Ascending aorta (tissue), 2 donors: ENCODE measurements at places on chromosomes 16 and 17. TPM values are rescaled to one million over a fixed set of nuclear protein-coding genes. Genes with fewer than 3 reads are reported as not detected.

The MMP15 gene
- total RNA-seq = 14.9 TPM

GRCh38 chr17:69170377-69170776 lies 28.7 kb upstream of the ABCA6 start:
- no peak overlapping the region for H3K4me3 ChIP-seq
- no peaks in the 10 kb centered on the region for H3K36me3 ChIP-seq
- no peaks in the 10 kb centered on the region for H3K27me3 ChIP-seq
- no peak overlapping the region for H3K27ac ChIP-seq
- no peaks in the 10 kb centered on the region for H3K4me1 ChIP-seq
- DNase-seq = no peak

DNA sequence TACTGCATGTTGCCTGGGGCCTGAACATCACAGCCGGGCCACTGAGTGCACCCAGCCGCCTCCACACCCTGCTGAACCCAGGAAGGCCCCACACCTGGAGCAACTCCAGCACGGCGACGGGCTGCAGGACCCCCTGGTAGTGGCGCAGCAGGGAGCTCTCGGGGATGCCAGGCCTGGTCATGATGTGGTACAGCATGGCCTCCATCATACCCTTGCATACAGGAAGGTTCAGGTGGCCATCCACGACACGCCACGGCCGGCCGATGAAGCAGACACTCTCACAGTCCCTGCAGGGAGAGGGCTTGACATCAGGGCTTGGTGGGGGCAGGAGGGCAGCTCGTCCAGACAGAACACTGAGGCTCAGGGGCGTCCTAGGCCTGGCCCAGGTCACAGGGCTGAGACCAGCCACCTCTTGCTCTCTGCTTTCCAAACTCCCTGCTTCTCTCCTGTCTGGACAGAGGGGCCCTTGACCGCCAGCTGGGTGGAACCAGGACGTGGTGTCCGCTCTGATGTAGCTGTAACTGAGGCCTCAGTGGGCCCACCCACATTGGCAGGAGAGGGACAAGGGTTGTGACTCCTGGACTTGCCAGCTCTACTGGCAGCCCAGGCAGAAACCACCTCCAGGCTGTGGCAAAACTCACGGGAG lies 60.3 kb downstream of the IL21R start:
- no peak for DNase-seq
- H3K27me3 ChIP-seq = no peaks in the 10 kb centered on the region
- H3K4me1 ChIP-seq = no peaks in the 10 kb centered on the region
- no peak overlapping the region for H3K4me3 ChIP-seq

DNA sequence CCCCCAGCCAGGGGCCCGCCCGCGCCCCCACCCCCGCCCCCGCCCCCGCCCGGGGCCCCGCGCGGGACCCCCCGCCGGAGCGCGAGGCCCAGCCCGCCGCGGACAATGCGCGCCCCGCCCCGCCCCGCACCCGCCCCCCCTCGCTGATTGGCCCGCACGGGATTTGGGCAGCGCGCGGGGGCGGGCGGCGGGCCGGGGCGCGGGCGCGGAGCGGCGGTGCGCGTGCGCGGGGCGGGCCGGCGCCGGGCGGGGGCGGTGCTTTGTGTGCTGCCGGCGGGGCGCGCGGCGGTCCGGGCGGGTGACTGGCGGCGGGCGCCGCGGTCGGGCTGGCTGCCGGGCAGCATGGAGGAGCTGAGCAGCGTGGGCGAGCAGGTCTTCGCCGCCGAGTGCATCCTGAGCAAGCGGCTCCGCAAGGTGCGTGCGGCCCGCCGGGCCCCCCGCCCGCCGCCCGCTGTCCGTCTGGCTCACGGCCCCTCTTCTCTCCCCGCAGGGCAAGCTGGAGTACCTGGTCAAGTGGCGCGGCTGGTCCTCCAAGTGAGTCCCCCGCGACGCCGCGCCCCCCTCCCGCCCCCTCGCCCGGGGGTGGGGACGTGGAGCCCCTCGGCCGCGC lies at the start of gene CBX2:
TSS of gene CBX2 (plus strand) at position 255 of the 610 bp plus-strand sequence. CDS start at position 343, 88 bp downstream.
- peaks cover 7% of the 10 kb centered on the region for H3K4me1 ChIP-seq
- peaks cover 17% of the 10 kb centered on the region for H3K27me3 ChIP-seq
- H3K27ac ChIP-seq = no peak within 1 kb of the TSS
- no peak for DNase-seq

DNA sequence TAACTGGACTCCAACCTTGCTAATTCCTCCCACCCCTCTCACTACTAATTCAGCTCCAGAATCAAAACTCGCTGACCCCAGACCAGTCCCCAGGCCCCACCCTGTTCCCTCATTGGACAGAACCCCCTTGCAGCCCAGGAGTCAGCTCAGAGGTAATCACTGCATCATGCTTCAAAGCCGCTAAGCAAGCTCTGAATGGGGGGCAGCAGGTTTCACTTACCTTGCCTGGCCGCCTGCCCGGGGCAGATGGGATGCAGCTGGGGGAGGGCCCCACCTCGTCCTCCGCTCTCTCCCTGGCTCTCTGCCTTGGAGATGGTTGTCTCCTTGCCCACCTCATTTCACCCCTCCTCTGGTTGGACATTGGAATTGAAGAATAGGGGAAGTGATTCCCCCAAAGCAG lies 4.8 kb upstream of the NGFR start:
- no peak overlapping the region for H3K27ac ChIP-seq
- H3K4me1 ChIP-seq = no peaks in the 10 kb centered on the region
- DNase-seq = no peak
- H3K36me3 ChIP-seq = no peaks in the 10 kb centered on the region

DNA sequence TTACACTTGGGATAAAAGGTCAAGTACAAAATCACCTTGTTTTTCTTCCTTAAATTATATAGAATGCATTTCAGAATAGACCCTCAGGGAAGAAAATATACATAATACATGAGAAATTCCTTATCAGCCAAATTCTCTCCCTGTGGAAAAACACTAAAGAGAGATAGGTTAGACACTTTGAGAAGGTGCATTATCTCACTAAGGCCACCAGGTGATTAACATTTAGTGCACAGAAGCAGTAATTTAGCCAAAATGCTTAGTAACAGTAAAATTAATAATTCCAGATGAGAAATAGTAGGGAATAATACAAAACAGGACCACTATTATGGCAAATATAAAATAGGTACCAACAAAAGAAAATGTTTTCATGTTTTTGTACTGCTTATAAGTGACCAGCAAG lies 185.3 kb upstream of the C17orf78 start:
- H3K27ac ChIP-seq = no peak overlapping the region
- DNase-seq = no peak
- no peak overlapping the region for H3K4me3 ChIP-seq
- no peaks in the 10 kb centered on the region for H3K4me1 ChIP-seq
- H3K27me3 ChIP-seq = no peaks in the 10 kb centered on the region

The TMEM101 gene
- 11.0 TPM for total RNA-seq

- no peaks in the 10 kb centered on the region for H3K27me3 ChIP-seq
- no peaks in the 10 kb centered on the region for H3K36me3 ChIP-seq
- no peak overlapping the region for H3K27ac ChIP-seq
These were observed 17.7 kb upstream of the SMURF2 start for GRCh38 chr17:64679710-64680216.

GRCh38 chr16:87845807-87846619 lies 23.3 kb downstream of the SLC7A5 start:
- no peak overlapping the region for H3K27ac ChIP-seq
- H3K36me3 ChIP-seq = no peaks in the 10 kb centered on the region
- DNase-seq = no peak
- H3K4me3 ChIP-seq = no peak overlapping the region
- H3K27me3 ChIP-seq = no peaks in the 10 kb centered on the region

DNA sequence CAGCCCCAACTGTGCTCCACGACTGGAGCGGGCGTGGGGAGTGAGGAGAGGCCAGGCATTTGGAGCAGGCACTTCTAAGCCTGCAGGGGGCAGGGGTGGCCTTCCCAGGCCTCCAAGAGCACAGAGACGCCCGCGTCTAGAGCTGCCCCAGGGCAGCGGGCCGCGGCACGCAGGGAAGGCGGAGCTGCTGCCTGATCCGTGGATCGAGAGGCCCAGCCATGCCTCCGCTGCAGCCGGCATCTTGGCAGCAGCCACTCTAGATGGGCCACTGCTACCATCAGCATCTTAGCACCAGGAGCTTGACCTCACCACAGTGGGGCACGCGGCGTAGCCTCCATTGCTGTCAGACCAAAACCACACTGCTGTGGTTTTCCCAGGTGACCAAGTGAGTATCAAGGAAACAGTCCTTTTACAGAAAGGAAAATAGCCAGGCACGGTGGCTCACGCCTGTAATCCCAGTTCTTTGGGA lies 20.4 kb upstream of the WDR45B start:
- peaks cover 3% of the 10 kb centered on the region for H3K4me1 ChIP-seq
- no peak for DNase-seq
- H3K27me3 ChIP-seq = no peaks in the 10 kb centered on the region
- peaks cover 7% of the 10 kb centered on the region for H3K36me3 ChIP-seq

DNA sequence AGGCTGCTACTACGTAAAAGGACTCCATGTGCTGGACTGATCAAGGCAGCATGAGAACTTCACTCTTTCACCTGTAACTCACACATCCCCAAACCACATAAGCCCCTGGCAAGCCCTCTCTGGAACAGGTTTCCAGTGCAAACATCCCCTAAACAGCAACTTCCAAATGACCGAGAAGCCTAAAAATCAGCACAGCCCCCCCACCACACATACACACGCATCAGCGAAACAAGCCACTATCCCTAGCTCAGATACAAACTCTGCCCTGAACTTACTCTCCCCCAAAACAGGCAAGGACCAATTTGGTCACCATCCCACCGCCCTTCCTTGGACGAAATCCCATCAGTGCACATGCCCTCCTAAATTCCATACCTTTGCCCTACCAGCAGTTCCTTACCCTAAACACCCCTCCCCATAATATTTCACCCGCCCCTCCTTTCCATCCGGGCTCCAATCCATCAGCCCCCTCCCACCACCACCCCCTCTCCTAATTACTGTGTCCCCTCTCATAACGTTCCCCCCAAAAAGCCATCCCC lies 735 bp downstream of the LSM12 start:
- peak overlapping the region; percentile 73 for H3K4me3 ChIP-seq
- peaks cover 22% of the 10 kb centered on the region for H3K4me1 ChIP-seq
- H3K27me3 ChIP-seq = no peaks in the 10 kb centered on the region
- no peak for DNase-seq
- H3K36me3 ChIP-seq = no peaks in the 10 kb centered on the region

The FOXL1 gene
- 35.7 TPM for total RNA-seq

- no peaks in the 10 kb centered on the region for H3K27me3 ChIP-seq
- peaks cover 65% of the 10 kb centered on the region for H3K4me1 ChIP-seq
- no peaks in the 10 kb centered on the region for H3K36me3 ChIP-seq
- peak; percentile 80 for DNase-seq
- H3K27ac ChIP-seq = peak overlapping the region; percentile 97
- no peak overlapping the region for H3K4me3 ChIP-seq
These were observed 30.4 kb downstream of the ABCC1 start for GRCh38 chr16:15979801-15980200.

The RHBDL1 gene
- total RNA-seq = 1.1 TPM

DNA sequence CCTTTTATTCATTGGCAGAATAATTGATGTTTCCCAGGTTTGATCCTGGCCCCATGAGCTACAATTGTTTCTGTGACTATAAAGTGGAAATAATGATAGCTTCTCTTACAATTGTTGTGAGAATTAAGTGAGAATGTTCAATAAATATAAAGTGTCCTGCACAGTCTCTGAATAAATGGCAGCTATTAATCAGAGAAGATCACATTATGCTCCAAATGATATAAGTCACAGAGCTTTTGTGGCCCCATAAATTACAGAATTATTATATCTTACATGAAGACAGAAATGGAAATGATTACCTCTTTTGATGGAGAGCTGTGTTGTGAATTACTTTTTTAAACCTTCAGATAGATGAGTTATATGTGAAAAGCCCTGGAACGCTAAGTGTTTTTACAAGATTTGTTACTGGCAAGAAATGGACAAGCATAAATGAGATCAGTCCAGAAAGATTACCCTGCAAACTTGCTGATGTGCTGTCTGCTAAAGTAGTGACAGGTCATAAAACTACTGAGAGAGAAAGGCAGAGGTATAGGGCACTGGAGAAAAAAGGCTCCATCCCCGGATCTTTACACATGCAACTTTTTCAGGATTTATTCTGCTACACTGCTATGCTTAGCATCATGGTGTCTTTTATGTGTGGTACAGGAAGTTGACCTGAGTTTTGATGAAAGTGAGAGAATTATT lies 750.9 kb upstream of the GOT2 start:
- no peak overlapping the region for H3K4me3 ChIP-seq
- DNase-seq = no peak
- H3K4me1 ChIP-seq = no peaks in the 10 kb centered on the region
- H3K27me3 ChIP-seq = no peaks in the 10 kb centered on the region

The SLC5A11 gene
- total RNA-seq = not detected

DNA sequence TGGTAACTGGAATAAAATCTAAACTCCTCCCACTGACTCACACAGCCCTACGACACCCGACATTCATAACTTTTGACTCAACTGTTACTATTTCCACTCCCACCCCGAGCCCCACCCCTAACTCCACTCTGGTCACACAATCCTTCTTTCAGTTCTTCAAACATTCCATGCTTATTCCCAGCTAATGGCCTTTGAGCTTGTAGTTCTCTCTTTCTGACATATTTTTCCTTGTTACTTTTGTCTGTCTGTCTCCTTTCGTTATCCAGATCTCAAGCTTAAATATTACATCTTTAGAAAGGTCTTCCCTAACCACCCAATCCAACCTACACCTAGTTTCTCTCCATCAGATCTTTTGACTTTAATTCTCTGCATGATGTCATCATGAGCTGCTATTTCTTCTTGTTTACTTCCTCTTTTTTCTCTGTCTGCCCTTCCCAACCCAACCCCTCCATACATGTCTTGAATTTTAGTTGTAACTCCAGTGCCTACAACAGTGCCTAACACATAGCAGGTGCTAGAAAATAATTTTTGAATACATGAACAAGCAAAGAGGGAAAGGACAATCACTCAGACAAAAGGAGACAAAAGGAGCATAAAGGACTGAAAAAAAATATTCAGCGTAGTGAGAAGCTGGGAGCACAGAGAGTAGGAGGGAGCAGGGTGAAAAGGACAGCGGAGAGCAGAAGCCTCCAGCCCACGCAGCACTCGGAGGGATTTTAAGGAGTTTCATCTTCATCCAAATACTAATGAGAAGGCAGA lies 65.2 kb upstream of the SMIM36 start:
- no peak overlapping the region for H3K4me3 ChIP-seq
- peak overlapping the region; percentile 64 for H3K27ac ChIP-seq
- no peaks in the 10 kb centered on the region for H3K4me1 ChIP-seq
- DNase-seq = no peak

DNA sequence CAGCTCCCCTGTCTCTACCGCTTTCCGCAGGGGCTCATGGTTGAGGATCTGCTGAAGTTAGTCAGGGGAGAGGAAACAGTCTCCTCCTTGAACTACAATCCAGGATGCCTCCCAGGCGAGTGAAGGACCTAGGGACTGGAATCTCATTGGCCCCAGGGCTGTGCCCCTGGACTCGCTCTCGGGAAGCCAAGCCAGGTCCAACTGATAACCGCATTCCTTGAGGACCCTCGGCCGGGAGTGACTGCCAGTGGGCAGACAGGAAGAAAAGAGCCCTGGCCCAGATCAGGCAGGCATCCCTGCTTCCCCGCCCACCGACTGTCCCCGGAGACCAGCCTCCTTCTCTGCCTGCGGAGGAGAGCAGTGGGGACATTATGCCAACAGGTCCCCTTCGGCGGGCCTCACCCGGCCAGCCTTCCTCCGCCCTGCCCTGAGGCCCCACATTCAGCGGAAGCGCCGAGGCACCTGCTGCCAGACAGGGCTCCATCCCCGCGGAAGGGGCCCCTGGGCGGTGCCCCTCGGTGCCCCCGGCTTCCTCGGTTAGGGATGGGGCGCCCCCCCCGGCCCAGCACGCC lies 776 bp downstream of the LRRC75A start:
- peak overlapping the region; percentile 64 for H3K4me3 ChIP-seq
- DNase-seq = no peak
- H3K27ac ChIP-seq = no peak overlapping the region
- H3K27me3 ChIP-seq = no peaks in the 10 kb centered on the region

GRCh38 chr16:21167360-21167759 lies 8.9 kb downstream of the LDAF1 start:
- peaks cover 36% of the 10 kb centered on the region for H3K4me1 ChIP-seq
- DNase-seq = no peak
- H3K4me3 ChIP-seq = no peak overlapping the region
- H3K27ac ChIP-seq = peak overlapping the region; percentile 40
- peaks cover 43% of the 10 kb centered on the region for H3K36me3 ChIP-seq
- H3K27me3 ChIP-seq = no peaks in the 10 kb centered on the region
